A172 (cell line): ENCODE measurements at places on chromosomes 12 and 14.
A peak's percentile ranks its signal among the peaks of the same experiment; 100 is the strongest.

GRCh38 chr12:58819985-58820384 lies 100.3 kb downstream of the LRIG3 start:
- no peak for DNase-seq

DNA sequence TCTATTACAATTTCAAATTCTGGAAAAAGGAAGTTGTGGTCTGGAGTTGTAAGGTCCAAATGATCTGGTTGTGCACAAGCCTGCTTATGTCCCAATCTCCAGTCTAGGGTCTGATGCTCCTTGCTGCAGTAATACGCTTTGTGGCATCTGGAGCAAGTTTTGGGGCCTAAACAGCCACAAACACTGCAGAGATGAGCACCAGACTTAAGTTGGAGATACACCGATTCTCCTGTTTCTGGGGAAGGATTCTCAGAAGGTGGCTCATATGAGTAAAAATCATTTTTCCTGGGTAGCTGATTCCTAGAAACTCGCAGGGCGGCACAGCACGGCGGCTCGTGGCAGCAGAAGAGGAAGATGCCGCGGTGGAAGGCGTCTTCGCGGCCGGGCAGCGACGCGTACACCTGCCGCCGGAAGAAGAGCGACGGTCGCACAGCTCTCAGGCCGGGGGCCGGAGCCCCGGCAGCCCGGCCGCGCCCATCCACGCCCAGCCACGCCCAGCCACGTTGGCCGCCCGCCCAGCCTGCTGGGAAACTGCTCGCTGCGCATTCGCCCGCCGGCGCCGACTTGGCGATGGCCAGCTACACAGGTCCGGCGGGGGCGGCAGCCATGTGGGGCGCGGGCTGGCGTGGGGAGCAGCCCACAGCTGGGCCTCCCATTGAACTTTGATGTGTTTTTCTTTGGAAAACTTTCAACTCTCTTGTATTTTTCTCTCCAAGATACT lies 129.0 kb downstream of the ASCL4 start:
- DNase-seq, result peak; percentile 50

GRCh38 chr12:64618953-64619590 lies 8.8 kb downstream of the RASSF3 start:
- no peak for DNase-seq

GRCh38 chr14:98334186-98334585 lies 937.8 kb downstream of the BCL11B start:
- no peak for DNase-seq

GRCh38 chr12:70543444-70543843 lies 93.8 kb downstream of the PTPRB start:
- peak; percentile 86 for DNase-seq

DNA sequence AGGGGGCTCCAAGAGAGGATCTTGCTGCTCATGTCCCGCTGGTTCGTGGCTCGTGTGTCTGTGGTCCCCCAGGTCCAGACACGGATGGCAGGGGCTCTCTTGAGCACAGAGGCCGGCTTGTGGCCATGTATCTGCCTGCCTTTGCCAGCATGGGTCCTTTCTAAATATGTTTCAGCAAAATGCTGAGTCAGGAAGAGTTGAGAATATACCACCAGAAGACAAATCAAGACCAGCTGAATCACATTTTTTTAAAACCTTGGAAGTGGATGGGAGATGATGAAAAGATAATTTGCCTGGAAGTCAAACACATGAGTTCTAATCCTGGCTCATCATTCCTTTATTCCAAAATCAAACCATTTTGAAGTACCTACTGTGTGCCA lies 58.0 kb downstream of the NUAK1 start:
- no peak for DNase-seq

DNA sequence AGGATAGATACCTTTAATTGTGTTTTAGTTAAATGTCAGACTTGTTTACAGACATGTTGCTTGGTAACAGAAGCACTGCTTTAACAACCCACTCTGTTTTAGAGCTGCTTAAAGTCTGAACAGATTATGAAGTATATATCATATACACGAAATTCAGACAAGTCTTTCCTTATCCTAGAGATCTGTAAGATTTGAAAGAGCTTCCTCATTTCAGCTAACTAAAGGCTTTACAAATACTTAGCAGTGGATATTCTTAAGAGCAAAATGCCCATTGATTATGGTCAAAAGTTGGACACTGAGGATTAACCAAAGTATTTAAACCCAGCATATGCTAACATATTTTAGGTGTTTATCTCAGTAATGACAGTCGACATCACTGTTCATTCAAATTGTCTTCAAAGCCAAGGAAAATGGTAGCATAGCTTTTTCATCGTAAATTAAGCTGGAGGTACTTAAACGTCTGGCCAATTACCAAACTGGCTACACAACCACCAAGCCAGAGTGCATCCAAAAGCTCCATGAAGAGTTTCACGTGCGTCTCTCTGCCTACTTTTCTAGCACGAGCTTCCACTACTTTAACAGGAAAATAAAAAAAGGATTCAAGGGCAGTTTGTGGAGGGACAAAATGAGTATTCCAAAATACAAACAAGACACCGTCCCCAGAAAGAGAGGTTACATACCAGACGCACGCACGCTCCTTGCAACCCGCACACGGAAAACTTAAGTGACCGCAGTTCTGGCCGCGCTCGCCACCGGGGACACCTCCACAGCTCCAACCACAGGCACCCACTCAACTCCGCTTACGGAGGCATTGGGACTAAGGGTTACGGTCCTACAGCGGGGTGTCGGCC lies 565 bp downstream of the CEP83 start:
- peak; percentile 1 for DNase-seq

- no peak for DNase-seq
Measured at GRCh38 chr12:113476176-113476986, 4.7 kb upstream of the LHX5 start.

DNA sequence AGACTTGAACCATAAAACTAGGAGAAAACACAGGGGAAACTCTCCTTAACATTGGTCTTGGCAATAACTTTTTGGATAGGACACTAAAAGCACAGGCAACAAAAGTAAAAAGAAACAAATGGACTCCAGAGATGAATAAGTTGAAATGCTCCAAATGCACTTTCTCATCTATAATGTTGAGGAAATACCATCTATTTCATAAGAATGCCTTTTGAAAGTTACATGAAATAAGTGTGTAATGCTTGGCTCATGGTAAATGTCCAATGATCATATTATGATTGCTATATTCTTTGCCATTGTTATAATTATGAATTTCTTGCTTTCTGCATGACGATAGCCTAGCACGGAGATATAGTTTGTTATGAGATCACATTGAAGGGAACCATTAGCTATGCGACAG lies 19.8 kb downstream of the PDE6H start:
- DNase-seq, result no peak

DNA sequence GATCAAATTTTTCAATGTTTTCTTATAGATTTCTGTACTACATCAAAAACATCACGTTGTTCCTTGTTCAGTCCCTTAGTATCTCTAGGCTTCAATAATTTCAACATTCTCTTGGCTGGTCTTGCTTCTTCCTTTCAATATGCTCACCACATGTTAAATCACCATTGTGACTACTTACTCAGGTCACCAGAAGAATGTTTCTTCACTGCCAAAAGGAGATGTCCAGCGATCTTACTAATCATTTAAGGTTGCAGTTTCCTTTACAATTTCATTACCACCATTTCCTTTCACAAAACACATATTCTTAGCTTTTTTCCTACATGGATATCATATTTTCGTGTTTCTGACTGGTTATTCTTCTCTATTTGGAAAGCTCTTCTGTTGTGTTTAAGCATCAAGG lies 363.8 kb downstream of the NAV3 start:
- DNase-seq, result peak; percentile 47

DNA sequence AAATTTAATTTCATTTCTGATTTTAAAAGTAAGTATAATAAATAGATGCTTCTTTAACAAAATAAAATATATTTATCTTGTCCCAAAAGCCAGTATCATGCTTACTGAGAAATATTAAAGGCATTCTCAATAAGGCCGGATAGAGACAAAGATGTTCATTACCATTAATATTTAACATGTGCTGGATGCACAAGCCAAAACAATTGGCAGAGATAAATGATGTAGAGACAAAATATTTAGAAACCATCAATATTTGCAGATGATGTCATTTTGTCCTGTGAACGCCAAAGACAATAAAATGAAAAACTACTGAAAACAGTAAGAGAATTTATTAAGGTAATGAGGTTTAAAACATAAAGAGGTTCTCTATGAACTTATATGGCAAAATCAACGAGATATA lies 313.5 kb downstream of the ITPR2 start:
- DNase-seq, result no peak

- no peak for DNase-seq
Measured at GRCh38 chr14:104794993-104795780, at the start of gene AKT1. TSS of gene AKT1 (minus strand) at chr14:104795748. CDS start at chr14:104792643, 3,105 bp downstream.

GRCh38 chr14:81211844-81212243 lies 8.9 kb downstream of the GTF2A1 start:
- no peak for DNase-seq

DNA sequence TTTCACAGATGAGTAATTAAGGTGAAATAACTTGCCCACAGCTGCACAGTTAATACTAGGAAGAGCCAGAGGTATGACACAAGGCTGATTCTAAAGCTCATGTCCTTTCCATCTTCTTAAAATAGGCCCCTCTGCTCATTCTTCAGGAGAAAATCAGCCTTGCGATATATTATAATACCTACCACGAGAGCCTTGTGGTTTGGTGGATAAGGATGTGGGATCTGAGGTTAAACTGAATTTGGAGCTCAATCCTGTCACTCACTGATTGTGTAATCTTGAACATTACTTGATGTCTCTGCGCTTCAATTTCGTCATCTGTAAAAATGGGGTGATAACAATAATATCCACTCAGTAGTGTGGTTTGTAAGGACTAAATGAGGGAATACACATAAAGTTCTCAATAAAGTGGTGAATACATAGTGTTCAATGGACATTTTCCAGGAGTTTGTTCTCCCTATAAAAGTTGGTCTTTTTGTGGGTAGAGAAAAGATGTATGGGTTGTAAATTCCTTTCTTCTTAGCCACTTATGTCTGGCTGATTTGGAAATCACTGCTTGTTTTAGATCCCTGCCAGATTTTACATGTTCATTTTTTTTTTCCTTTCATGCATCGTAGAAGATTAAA lies 25.1 kb upstream of the ATP2B1 start:
- DNase-seq, result peak; percentile 94

DNA sequence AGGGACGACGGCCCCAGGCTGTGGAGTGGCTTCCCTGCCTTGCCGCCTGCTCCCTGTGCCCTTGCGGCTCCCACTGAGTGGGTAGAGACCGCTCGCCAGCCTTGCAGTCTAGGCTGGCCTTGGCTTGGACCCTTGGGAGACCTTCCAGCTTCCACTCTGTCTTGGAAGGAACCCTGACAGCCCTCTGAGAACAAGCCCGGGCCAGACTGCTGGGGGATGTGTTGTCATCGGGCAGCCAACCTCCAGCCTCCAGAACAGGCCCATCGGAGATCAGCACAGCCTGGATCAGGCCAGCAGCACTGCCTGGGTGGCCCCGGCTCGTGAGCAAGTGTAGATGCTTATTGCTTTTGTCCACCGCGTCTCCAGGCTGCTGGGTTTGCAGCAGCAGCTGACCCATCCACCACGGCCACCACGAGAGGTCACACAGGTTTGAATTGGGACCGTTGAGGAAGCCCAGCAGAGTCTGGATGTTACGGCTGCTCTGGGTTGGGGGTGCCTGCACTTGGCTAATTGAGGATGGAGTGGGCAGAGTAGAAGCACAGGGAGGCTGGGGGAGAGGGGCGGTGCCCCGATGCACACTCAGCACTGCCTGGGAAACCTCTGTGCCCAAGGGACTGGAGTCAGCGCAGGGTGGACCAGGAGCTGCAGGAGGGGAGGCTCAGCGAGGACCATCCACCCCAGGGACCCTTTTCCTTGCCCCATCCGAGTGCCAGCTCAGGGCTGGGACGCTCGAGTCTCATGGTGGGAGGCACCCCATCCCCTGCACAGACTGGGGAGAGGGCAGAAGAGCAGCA lies 55.5 kb downstream of the NOC4L start:
- no peak for DNase-seq

- no peak for DNase-seq
Measured at GRCh38 chr14:99570544-99571302, 33.3 kb downstream of the CCDC85C start.

- DNase-seq, result no peak
Measured at GRCh38 chr14:99745307-99745951, 47.8 kb upstream of the EML1 start.

DNA sequence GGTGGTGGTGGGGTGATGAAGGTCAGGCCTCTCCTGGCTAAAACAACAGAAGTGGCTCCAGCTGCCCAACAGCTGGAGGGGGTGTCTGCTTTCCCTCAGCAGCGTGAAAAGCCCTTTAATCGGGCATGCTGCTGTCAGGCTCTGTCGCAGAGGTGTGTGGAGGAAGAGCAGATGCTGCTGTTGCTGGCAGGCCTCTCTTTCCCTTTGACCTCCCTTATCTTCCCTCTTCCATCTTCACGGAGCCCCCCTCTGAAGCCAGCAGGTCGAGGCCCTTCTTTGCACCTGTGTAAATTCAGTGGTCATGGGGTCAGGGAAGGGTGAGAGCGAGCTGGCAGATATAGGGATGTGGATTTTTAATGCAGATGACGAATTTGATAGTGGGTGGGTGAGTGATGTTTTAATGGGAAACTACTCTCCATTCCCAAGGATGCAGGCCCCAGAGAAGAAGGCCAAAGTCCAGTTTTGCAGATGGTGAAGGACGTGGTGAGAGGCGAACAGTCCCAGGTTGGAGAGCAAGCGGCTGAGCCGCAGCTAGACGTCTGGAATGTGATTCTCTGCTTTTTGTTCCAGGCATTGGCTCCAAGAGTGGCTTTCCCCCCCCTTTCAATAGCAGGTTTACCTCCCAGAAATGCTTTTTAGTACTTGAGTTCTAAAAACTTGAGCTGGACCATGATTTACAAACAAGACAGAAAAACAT lies 64.0 kb downstream of the SMOC1 start:
- no peak for DNase-seq

- DNase-seq, result no peak
Measured at GRCh38 chr14:60616461-60616959, 32.8 kb downstream of the SIX1 start.

DNA sequence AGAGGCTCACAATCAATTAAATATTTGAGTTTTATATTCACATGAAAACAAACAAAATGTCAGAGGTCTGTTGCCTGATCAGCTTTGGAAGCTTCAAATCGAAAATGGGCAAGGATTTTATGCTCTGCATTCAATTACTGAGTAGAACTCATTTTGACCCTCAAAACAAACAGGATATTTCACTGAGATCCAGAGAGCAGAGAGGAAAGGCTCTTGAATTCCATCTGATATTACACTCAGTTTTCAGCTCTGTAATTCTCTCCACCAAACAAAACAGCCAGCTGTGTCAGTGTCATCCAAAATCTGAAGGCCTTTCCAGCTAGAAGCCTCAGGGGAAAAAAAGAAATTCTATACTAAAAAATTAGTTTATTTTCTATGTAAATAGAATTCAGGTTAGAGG lies 128.6 kb upstream of the FLRT2 start:
- DNase-seq, result no peak

DNA sequence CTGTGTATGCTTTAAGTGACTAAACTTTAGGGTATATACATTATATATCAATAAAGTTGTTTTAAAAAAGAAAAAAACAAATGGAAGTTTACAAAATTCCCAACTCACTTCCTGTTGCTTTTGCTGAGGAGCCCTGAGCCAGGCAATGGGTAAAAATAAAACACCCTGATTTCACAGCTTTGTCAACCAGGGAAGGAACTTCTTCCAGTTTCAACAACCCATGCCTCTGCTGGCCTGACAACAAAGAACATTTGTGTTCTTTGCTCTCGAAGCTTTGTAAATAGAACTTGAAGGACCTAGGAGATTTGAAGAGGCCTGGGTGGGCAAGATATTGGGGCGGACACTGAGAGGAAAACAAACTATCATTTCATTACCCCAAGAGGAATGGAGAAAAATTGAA lies 141.2 kb upstream of the NOS1 start:
- no peak for DNase-seq
